ENCODE measurements at places on chromosomes 1 and 21.

- no peak for DNase-seq
These were observed 19.6 kb downstream of the PEX14 start for GRCh38 chr1:10494418-10494753.

GRCh38 chr1:193318347-193318746, 131.9 kb upstream of the B3GALT2 start:
- DNase-seq = no peak

- no peak for DNase-seq
These were observed 139.2 kb downstream of the CASZ1 start for GRCh38 chr1:10657088-10657847.

DNA sequence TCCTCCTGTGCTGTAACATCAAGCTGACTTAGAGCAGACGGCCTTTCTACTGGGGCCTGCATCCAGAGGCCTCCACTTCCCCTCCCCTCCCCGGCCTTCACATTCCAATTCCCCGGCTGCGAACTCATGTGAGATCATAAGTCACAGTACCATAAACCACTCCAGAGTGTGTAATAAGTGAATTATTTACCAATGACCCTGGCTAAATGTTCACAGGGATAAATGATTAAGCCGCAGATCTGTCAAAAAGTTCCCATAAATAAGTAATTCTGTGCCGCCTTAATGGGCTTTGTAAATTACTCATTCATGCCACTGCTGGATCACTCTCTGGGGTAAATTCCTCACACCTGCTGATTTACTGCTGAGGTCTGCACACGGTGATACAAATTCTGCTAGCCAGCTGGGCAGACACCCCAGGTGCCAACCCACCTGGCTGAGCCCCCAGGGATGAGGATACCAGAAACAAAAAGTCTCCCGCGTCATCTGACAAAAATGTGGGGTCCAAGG, 27.4 kb upstream of the KIRREL1 start:
- DNase-seq = no peak

- DNase-seq = no peak
These were observed 37.2 kb downstream of the ALG14 start for GRCh38 chr1:95035536-95035935.

- peak; percentile 87 for DNase-seq
These were observed 14.6 kb downstream of the POLR3GL start for GRCh38 chr1:145978854-145979745.

DNA sequence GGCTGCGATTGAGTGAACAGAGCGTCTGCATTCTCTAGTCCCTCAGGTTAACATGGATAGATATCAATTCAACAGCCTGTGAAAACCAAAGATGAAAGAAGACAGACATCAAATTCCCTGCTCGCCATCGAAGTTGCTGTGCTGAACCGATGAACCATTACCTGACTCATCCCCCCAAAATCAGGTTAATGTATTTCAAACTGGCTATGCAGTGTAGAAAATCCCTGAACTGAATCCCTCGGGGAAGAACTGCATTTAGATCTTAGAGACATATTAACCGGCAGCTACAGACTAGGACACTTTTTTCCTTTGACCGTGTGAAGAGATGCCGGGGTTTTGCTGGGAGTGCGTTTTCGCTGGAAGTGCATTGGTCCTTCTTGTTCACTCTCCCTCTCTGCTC, 213.2 kb upstream of the KIAA0040 start:
- no peak for DNase-seq

- DNase-seq = no peak
These were observed 1186.6 kb downstream of the MRPL39 start for GRCh38 chr21:24420689-24421088.

- DNase-seq = no peak
These were observed 34.3 kb downstream of the TNFSF18 start for GRCh38 chr1:173016419-173016818.

DNA sequence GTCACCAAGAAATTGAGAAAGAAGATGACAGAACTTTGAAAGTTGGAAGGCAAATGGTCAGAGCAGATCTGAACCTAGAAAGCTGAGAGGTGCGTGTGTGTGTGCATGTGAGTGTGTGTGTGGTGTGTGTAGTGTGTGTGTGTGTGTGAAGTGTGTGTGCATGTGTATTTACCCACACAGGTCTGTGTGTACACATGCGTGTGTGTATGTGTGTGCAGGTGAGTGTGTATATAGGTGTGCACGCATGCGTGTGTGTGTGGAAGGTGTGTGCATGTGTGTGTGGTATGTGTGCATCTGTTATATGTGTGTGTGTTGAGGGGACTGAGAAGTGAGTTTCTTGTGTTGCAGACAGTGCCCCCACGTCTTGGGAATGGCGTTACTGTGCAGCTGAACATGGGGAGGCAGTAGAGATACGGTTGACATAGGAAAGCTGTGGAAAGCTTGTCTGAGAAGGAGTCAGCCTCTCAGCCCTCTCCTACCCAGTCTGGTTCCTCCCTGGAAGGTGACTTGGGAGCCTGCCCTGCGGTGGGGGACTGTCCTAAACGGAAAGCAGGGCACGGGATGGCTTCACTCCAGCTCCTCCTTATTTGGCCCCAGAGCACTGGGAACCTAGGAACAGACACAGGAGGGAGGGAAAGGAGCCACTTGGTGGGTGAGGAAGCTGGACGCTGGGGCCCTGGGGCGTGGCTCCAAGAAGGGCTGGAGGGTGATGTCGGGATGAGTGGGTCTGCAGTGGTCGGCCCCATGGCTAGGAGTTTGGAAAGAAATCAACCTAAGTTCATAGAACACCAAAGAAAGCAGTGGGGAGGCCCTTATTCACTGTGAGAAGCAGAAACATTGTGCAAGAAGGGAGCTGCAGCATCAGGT, 97.2 kb downstream of the PCBP3 start:
- no peak for DNase-seq

- DNase-seq = no peak
These were observed 31.2 kb upstream of the ZNF678 start for GRCh38 chr1:227532019-227532619.

- DNase-seq = no peak
These were observed 38.5 kb upstream of the AK4 start for GRCh38 chr1:65109487-65109886.

- DNase-seq = no peak
These were observed 59.4 kb downstream of the NRIP1 start for GRCh38 chr21:15005391-15005790.

- DNase-seq = peak; percentile 57
These were observed 32.5 kb downstream of the LRRC3 start for GRCh38 chr21:44487831-44488230.

DNA sequence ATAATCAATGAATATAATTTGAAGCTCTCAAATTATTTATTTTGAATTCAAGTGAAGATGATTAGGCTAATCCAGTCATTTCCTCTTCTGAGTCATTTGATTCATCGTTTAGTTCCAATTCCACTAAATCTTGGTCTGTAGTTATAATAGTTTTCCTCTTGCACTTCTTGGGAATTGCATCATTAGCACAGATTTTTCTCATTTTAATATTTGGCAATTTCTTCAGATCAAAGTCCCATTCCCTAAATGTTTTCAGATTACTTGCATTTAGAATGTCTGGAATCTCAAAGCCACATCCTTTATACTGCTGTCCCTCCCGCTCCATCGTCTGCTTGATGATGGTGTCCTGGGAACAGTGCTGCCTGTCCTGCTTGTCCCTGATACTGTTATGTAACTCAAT, 43.5 kb downstream of the MAST2 start:
- DNase-seq = no peak

DNA sequence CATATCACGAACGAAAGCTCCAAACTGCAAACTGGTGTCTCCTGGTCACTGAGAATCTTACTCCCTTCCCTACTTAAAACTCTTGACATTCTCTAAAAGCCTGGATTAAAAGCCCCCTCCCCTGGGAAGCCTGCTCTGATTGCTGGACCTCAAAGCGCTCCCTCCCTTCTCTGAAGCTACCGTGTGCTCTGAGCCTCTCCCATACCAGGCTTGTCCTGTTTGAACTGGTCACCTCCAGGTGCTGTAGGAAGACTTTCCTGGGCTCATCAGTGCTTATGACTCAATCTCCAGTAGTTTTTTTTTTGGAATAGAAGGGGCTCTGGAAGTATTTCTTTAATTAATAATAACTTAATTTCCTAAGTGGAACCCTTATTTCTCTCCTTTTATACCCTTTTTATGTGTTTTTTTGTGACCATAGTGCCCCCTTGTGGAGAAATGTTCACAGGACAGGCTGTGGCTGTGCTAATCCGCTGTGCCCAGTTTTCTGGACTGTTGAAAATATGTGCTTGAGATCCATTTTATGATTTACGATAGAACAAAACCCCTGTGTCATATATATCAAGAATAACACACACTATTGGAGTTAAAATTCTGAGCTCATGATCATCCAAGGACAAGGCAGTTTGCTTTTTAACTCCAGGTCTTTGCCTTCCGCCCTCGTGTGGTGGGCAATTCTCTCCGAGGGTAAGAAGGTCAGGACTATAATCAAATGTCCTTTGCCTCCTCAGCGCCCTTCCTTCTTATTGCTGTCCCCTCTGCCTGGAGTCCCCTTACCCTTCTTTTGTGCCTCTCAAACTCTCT, 16.9 kb downstream of the MTARC1 start:
- DNase-seq = peak; percentile 15

DNA sequence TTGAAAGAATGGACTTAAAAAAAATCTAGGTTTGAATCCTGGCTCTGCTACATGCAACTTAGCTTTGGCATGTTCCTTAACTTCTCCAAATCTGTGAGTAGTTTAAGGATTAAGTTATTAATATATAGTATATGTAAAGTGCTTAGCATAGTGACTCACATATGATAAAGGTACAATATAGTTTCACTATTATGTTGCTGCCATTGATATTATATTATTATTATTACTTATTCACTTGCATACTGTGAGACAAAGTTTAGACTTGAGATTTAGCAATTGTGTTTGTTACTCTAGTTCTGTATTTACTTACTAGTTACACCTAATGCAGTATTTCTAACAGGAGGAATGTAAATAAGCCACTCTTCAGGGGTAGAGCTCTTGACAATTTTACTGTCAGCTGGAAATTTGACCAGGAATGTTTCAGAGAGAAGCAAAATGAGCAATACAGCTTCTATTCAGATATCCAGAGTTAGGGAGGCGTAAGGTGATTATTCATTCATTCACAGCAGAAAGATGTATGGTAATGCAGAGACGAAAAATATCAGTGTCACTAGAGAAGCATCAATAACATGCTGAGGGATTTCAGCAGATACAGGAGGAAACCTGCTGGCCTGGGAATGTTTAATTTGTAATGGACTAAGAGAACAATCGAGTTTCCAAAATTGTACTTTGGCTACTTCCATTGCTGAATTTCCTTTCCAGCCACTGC, 25.5 kb downstream of the RGS7 start:
- DNase-seq = no peak

GRCh38 chr1:59289570-59289969, 7.3 kb upstream of the FGGY start:
- no peak for DNase-seq

DNA sequence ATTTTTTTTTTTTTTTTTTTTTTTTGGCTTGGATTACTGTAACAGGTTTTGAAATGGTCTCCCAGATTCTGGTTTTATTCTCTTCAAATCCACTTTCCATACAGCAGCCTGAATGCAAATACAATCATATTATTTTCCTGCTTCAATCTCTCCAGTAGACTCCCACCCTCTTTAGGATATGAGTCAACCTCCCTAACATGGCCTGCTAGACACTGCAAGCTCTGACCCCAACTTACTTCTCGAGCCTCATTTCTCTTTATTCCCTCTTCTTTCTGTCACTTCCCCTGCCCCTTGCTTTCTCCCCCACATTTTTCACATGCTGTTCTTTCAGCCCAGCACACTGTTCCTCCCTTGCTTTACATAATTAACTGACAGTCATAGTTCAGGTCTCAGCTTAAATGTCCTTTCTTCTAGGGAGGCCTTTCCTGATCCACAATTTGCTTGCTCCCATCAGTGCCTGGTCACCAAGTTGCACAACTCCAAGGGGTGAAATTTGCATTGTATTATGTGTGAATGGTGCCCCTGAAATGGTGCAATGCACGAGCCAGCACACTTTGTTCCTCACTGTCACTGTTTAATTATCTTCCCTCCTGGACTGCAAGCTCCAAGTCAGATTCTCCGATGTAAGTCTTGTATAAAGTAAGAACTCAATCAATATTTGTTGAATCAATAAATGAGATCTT, 22.1 kb upstream of the IL19 start:
- no peak for DNase-seq

GRCh38 chr1:9249534-9250410, 15.2 kb downstream of the H6PD start:
- DNase-seq = peak; percentile 29

DNA sequence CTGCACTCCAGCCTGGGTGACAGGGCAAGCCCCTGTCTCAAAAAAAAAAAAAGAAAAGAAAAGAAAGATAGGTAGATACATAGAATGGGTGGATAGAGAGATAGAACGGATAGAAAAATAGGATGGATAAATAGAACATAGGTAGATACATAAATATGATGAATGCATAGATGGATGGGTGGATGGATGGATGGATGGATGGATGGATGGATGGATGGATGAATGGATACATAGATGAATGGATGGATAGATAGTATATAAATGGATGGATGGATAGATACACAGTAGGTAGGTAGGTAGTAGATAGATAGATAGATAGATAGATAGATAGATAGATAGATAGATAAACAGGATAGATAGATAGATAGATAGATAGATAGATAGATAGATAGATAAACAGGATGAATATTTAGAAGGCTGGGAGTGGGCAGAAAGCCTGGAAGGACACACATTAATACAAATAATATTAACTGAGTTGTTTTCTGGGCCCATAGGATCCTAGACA, 87.0 kb downstream of the PDE9A start:
- DNase-seq = no peak

- no peak for DNase-seq
These were observed 52.9 kb upstream of the SRSF10 start for GRCh38 chr1:24032981-24033380.

DNA sequence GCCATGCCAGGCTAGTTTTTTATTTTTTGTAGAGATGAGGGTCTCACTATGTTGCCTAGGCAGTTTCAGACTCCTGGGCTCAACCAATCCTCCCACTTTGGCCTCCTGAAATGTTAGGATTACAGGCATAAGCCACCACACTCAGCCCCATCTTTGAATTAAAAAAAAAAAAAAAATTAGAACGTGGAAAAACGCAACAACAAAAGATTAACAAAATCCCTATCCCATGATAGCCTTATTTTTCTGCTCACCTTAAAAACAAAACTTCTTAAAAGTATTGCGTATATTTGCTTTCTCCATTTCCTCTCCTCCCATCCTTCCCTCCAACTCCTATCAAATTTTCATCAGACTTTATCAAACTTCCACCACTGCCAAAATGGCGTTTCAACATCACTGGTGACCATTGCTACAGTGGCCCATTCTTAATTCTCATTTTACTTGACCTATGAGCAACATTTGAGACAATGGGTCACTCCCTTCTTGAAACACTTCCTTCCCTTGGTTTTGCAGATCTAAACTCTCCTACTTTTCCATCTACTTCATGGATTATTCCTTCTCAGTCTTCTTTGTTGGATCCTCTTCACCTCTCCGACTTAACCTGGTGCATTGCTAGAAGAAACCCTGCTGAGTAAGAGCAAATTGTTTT, 579 bp upstream of the ZNF684 start:
- DNase-seq = no peak

GRCh38 chr1:41475859-41476567, 8.5 kb downstream of the EDN2 start:
- DNase-seq = no peak
